Activated CD4-positive, CD25-positive, alpha-beta regulatory T cell treated with anti-CD3 and anti-CD28 coated beads, Interleukin-2, amount 50 U/mL, for 72 hours (primary cell): ENCODE measurements at places on chromosomes 11 and 22.

GRCh38 chr11:100673063-100673462, 14.0 kb upstream of the ARHGAP42 start:
- DNase-seq: no peak

DNA sequence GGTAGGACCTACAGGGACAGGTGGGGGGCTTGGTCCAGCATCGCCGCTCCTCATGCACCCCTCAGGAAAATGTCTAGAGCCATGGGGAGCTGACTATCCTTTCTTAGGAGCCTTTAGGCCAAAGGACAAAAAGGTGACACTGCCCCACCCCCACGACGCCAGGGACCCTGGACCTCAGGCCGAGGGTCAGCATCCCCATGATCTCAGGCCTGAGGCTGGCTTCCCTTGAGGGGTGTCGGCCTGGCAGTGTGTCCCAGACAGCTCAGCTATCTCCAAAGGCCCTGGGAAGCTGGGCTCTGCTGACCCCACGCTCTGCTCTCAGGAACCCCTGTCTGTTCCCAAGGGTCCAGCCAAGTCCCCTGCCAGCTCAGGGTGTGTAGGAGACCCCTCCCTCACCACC, 16.3 kb downstream of the MRGPRG start:
- DNase-seq: no peak

GRCh38 chr11:128482512-128483191, 104.7 kb downstream of the ETS1 start:
- DNase-seq: no peak

DNA sequence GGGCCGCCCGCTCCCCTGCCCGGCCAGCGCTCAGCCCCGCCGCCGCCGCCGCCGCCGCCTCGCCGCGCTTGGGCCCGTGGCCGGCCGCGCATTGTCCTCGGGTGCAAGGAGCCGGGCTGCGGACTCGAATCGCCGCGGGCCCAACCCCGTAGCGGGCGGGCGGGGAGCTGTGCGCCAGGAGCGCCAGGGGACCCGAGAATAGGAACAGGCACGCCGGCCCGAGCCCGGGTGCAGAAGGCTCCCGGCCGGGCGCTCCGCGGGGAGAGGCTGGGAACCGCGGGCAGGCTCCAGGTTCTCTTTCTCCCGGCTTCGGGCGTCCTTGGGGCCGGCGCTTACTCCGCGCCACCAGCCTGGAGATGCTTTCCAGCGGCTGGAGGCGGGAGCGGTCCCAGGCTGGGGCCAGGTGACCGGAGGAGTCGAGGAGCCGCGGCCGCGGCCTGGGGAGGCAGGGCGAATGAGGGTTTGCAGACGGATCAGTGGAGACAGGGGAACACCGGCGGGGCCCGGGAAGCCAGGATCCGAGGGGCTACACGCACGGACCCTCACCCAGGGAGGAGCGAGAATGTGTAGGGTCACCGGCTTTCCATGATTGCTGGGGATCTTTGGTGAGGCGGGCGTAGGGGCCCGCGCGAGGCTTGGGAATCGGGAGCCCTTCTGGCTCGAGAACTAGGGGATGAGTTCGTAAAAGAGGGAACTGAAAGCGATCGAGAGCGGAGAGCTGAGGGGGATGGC, 726 bp downstream of the PKNOX2 start:
- DNase-seq: peak; percentile 31

GRCh38 chr22:45096256-45096907, 67.3 kb upstream of the NUP50 start:
- DNase-seq: peak; percentile 51

GRCh38 chr11:70567680-70568034, 169.3 kb downstream of the CTTN start:
- no peak for DNase-seq

- no peak for DNase-seq
These were observed 453.7 kb downstream of the INSC start for GRCh38 chr11:15568440-15568839.

GRCh38 chr11:63639199-63639832, 25.1 kb upstream of the PLAAT3 start:
- DNase-seq: no peak

GRCh38 chr22:24319451-24319850, 48.8 kb downstream of the SPECC1L start:
- no peak for DNase-seq

DNA sequence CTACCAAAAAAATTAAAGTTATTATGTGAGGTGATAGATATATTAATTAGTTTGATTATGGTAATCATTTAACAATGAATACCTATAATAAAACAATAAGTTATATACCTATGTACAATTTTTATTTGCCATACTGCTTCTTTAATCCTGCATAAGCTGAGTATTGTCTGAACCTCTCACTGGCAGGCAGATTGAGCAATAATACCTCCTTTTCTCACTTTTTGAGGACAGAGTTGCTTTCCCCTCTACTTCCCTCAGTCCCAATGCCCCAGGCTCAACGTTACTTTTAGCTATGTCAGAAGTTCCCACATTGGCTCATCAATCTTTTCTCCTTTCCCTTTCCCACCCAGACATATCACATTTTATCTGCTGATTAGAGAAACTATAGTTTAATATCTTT, 1.8 kb upstream of the OR51B6 start:
- DNase-seq: no peak

DNA sequence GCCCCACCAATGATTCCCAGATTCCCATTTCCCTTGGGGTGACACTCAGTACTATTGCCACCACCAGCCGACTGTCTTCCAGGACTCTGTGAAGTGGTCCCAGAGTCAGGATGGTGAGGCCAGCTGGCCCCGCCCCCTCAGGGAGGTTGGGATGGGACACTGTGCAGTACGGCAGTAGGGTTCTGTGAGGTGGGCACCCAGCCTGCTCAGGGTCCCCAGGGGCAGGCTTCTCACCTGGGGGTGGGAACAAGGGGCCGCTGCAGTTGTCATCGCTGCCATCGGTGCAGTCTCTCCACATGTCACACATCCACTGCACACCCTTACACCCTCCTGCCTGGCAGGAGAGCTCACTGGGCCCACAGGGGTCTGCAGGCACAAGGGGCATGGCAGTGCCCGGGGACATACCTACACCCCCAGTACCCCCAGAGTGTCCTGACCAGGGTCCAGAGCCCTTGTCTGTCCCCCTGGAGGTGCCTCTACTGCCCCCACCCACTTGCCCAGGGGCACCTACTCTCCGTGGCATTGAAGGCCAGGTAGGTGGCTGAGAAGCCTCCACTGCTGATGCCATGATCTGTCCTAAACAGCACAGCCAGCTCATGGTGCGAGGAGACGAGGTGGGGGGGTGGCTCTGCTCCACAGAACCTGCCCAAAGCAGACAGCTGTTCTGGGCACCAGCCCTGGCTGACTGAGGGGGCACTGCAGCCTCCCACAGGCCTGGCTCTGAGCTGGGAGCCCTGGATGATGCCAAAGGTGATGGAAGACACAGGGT, 1.9 kb upstream of the C1QTNF5 start:
- no peak for DNase-seq

DNA sequence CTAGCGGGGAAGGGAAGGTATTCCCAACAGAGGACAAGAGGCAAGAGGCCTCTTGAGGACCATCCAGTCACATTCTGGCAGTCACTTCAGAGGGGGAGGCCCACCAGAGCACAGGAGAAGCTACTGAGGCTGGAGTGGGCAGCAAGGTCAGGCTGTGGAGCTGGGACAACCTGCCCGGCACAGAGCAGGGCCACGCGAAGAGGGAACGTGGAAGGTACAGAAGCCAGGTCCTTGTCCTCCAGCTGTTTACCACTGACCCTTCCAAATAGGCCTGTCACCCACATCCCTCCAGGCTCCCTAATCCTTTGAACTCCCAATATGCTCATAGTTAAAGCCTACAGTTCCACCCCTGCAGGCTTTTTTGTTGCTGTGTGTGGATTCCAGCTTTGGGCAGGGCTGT, 76.9 kb downstream of the IGLL1 start:
- no peak for DNase-seq

GRCh38 chr11:123249354-123249753, 54.3 kb upstream of the CLMP start:
- DNase-seq: no peak

DNA sequence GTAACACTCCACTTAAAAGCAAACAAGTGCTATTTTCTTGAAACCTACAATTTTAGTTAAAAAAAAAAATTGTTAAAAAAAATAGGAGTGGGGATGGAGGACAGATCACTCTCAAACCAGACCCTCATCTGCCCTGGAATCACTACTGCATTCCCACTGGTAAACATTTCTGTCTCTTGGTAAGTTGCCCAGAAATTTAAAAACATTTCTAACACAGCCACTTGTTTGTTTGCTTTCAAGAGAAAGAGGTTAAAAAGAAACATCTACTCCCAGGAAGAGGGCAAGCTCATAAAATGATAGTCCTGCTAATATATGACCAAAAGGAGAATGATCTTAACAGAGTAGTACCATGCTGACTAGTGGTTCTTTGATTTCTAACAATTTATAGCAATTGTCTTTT, 83.3 kb downstream of the SGSM3 start:
- DNase-seq: no peak

DNA sequence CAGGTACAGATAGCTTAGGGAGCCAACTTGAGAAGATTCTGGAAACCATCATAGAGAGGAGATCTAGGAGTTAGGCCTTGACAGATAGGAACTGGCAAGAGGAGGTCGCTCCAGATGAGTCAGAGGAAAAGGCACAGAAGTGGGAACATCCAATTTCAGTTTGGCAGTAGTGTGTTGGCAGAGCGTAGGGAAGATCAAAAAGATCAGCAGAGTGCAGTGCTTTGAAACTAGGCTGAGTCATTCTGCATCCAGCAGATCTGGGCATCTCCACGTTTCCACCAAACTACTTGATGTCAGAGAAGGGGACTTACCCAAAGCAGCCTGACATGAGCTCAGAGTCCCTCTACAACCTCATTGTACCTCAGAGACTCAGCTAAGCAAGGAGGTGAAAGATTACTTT, 58.5 kb downstream of the GAB4 start:
- DNase-seq: no peak

- DNase-seq: no peak
These were observed 20.1 kb upstream of the SPTBN2 start for GRCh38 chr11:66749091-66749490.

- DNase-seq: no peak
These were observed 191.9 kb downstream of the SWAP70 start for GRCh38 chr11:9855579-9856287.

- DNase-seq: no peak
These were observed 58.2 kb downstream of the SMIM38 start for GRCh38 chr11:69213964-69214363.

DNA sequence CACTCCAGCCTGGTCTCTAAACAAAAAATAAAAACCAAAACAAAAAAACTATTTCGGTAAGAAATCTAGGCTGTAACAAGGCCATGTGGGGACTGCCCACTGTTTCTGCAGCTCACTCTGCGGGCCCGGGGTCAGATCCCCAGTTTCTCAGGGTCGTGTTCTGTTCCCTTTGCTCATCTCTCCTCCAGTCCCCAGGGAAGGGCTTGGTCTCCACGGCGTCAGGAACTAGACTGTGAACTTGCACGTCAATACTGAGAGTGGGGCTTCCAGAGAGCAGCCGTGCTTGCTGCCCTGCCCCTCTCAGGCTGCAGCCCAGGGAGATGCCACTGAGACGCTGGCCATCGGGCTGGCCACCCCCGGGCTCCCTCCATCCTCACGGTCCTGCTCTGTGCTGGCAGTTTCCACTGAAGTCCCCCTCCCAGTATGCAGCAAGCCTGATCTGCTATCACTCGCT, 33.7 kb upstream of the MOB2 start:
- no peak for DNase-seq

DNA sequence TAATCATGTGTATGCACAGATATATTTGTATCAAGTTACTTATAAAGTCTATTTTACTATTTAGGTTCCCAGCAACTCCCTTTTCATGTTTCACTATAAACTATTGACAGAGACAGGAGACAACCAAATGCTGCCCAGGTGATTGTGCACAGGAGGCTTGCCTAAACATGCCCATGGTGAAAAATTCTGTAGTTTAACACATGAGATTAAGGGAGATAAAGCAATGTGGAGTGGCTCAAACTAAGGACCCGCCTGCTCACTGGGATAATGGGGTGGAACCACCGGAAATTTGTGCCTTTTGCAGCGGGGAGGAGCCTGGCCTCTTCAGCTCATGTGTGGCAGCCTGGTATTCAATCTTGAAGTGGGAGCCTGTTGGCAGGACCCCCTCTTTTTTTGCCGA, 459.5 kb upstream of the CNTN5 start:
- DNase-seq: no peak

GRCh38 chr22:23233752-23234408, 53.6 kb downstream of the BCR start:
- no peak for DNase-seq

DNA sequence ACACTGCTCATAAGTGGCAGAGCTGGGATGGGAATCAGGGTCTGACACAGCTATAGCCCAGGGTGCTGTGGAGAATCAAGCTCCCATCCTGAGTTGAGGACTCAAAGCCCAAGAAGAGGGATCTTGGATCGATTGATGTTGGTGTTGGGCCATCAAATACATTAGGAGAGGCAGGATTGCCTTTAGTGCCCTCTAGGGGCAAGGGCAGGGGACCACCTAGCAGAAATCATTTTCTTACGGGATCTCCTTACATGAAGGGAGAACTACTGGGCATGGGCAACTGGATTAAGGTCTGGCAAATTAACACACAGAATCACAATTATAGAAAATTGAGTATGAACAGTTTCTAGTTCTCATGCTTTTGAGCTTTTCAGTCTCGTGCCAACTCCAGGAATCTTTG, 24.9 kb upstream of the EMSY start:
- no peak for DNase-seq

DNA sequence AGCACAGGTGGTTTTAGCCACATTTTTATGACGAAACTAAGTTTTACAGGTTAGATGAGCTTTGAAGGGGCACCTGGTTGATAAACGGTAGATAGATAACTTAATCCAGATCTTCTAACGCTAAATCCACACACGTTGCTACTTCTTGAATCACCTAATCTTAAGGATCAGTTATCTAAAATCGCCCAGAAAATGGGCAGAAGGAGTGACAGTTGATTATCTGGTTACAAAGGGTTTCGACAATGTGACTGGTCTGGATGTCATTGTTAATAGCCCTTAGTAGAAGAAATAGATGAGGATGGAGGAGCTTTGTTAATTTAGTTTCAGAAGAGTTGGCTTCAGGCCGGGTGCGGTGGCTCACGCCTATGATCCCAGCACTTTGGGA, 43.7 kb downstream of the SCGB1A1 start:
- no peak for DNase-seq

GRCh38 chr11:128422576-128423370, 164.6 kb downstream of the ETS1 start:
- DNase-seq: peak; percentile 85
